ENCODE measurements at places on chromosomes 2 and 18.
A peak's percentile ranks its signal among the peaks of the same experiment; 100 is the strongest.

- no peak for DNase-seq
Observed at GRCh38 chr2:10837298-10838266, 25.0 kb upstream of the PDIA6 start.

DNA sequence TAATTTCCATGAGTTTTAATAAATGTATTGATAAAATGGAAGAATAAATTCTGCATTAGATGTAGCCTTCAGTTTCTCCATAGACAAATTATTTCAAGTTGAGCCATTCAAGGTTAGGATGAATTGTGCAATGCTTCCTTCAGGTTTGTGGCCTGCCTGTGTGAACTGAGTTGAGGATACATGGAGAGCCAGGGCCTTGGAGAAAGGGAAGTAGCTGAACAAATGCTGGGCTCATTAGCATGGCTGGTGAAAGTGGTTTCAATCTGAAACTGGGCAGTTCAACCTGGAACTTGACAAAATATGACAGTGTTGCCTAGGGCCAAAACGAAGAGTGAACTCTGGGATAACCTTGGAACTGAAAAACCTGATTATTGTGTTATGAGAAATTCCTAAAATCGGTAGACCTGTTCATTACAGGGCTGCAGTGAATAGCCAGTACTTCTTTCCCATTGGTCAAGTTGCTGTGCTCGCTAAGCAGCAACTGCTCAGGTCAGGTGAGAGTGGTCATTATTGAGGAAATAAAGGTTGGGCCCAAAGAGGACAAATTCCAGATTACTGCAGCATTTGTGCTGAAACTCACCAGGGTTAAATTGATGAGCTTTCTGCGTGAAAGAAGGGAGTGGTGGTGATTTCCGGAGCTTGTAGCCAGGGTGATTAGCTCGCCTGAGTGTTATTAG is 12.7 kb downstream of the INPP1 start:
- no peak for DNase-seq

GRCh38 chr18:63162271-63163014 is 157.1 kb downstream of the BCL2 start:
- DNase-seq, result peak; percentile 34

GRCh38 chr2:43848214-43848613 is 9.4 kb downstream of the ABCG8 start:
- DNase-seq, result peak; percentile 9

DNA sequence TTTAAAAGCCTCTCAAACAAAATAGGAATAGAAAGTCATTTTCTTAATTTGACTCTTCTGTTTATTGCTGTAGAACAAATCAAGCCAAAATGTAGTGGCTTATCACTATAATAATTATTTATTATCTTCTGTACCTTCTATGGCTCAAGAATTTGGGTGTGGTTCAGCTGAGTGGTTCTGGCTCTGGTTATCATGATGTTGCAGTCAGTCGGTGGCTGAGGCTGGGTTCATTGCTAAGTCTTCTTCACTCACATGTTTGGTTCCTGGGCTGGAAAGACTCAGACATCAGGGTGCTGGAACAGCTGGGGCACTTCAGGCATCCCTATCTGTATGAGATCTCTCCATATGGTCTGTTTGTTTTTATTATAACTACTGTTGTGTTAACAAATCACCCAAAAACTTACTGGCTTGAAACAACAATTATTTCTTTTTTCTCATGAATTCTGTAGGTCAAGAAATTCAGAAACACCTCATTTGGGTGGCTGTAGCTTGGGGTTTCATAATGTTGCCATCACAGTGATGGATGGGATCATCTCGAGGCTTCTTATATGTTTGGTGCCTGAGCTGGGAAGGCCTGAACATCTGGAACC is 242.6 kb upstream of the FBXO11 start:
- DNase-seq, result no peak

DNA sequence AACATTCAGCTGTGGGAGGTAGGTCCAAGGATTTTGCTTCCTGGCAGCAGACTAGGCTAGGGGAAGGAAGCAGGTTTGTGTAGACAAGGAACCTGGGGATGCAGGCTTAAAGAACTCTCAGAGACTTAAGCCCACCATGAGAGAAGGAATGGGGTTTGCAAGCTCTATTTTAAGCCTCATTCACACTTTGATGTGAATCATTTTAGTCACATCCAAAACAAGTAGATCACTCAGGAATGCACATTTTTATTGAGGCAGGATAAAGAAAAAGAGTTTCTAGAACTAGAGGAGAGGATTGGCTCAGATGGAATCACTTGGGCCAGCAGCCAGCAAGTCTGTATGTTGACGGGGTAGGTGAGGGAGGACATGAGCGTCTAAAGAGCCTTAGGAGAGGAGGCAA is 3.3 kb upstream of the NAPG start:
- DNase-seq, result no peak

DNA sequence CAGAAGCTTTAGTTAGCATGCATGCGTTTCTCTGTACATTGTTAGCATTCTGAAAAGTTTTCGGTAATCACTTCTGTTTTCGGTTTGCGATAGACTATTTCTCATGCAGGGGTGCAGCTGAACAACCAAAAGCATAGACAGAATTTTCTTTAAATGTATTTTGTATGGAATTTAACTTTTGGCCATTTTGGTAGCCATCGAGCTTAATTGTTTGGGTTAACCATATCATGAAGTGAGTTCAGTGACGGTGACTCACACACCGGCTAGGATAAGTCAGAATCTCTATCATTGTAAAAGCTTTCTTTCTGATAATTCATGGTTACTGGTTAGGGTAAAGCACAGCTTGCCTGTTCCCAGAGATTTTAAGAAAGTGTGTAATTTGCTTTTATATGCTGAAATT is 107.2 kb downstream of the CD226 start:
- DNase-seq, result no peak

DNA sequence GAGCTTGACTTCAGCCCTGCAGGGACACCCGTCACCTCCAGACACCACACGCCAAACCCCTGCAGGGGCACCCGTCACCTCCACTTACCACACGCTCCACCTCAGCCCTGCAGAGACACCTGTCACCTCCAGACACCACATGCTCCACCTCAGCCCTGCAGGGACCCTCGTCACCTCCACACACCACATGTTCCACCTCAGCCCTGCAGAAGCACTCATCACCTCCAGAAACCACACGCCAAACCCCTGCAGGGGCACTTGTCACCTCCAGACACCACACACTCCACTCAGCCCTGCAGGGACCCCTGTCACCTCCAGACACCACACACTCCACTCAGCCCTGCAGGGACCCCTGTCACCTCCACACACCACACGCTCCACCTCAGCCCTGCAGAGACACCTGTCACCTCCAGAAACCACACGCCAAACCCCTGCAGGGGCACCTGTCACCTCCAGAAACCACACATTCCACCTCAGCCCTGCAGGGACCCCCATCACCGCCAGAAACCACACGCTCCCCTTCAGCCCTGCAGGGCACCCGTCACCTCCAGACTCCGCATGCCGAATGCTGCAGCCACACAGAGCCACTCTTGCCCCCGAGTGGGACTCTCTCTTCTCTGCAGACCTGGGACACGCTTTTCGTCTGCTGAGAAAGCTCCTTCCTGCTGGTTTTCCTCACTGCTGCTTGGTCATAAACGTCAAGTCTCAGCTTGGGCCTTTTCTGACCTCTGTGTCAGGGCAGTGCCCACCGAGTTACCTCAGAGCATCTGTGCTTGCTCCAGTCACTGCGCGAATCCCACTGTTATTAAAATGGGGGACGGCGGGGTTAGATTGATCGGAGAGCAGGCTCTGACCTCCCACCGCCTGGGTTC is 77.5 kb upstream of the SALL3 start:
- DNase-seq, result no peak

DNA sequence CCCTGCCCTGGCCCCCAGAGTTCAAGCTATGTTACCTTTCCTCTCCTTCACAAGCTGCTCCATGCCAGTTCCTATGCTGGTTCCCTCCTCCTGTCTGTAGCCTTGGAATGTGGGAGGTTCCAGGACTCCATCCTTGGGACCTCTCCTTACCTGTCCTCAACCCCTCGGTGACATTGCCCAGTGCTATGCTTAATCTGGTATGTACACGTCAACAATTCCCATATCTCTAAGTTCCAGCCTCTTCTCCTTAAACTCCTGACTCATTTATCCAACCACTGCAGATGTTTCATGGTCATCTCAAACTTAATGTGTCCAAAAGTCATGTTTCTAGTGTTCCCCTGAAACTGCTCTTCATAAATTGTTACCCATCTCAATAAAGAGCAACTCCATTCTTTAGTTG is 160.8 kb downstream of the TNS1 start:
- no peak for DNase-seq

GRCh38 chr2:45674035-45674816 is 22.8 kb downstream of the PRKCE start:
- DNase-seq, result no peak

- no peak for DNase-seq
Observed at GRCh38 chr2:146978577-146979555, 866.0 kb upstream of the ACVR2A start.

DNA sequence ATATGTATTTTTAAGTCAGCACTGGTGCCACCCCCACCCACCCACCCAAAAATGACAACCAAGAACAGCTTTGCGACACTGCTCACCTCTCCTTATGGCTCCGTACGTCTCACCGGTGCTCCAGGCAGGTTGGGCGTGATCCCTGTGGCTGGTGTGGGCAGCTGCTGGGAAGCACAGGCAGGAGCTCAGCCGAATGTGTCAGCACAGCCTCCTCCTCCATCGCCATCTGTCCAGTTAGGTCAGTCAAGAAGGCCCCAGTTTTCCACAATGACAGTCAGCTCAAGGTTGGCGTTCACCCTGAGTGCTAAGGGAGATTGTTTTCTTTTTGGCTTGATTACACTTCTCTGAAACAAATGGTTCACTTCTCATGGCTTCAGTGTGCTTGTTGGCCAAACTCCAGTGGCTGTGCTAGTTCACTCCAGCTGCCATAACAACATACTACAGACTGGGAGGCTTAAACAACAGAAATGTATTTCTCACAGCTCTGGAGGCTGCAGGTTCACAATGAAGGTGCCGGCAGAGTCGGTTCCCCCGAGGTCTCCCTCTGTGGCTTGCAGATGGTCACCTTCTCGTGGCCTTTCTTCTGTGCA is 30.2 kb downstream of the AMER3 start:
- no peak for DNase-seq

DNA sequence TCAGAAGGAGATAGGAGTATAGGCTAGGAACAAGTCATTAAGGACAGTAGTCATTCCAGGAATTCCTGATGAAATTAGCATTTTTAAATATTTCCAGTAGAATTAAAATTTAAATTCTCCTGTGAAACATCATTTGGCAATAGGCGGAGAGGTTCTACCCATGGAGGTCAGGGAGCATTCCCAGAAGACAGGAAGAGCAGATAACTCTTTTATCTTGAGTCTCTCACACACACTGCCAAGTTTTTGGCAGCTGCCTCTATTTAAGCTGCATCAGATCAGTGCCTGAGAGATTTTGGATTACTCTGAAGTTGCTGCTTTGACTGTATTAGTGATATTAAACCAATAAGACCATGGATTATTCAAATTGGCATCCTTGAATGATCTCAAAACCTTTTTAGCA is 714.7 kb downstream of the EPHA4 start:
- no peak for DNase-seq

- DNase-seq, result no peak
Observed at GRCh38 chr2:136538489-136538888, 226.9 kb upstream of the THSD7B start.

DNA sequence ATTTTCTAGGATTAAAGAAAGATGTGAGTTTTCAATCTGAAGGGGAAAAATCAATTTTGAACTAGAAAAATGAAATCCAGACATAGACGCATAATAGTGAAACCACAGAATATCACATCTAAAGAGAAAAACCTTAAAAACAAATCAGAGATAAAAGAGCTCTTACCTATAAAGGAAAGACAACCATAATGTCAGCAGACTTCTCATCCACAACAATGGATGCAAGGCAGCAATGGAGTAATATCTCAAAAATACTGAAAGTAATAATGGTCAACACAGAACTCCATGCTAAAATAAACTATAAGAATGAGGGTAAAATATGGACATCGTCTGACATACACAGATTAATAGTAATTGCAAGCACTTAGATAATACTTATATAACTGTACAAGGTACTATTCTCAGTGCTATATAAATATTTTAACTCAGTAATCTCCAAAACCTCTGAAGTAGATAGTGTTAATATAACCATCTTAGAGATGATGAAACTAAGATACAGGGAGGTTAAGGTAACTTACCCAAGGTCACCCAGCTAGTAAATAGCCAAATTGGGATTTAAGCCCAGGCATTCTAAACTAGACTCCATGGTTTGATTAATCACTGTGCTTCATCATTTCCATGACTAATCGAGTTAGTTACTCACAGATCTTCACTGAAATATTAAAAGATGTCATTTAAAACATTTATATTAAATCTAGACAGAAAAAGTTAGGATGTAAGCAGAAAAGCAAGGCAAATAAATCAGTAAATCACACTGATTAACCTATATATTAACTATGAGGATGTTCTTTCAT is 89.4 kb upstream of the SPTBN1 start:
- DNase-seq, result no peak

GRCh38 chr18:9905401-9905922 is 8.4 kb upstream of the VAPA start:
- peak; percentile 12 for DNase-seq

GRCh38 chr2:68466361-68466777 is 725 bp downstream of the FBXO48 start:
- DNase-seq, result peak; percentile 32

DNA sequence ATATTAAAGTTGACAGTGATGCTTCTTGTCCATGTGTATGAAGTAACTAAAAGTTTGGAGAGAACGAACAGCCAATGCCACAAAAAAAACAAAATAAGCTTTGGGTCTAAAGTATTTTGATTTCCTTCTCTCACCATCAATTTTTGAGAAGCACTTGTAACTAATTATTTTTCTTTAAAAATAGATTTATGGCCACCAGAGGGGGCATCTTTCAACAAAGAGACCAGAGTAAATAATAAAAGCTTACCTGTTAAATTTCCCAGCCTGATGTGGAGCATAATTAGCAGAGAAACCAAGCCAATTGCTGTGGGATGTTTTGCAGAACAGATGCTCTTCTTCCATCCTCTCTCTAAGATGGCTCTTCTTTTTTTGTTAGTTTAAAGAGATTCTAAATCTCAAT is 29.0 kb downstream of the LINC00305 start:
- DNase-seq, result no peak

GRCh38 chr2:144518748-144519596 is 947 bp downstream of the ZEB2 start:
- no peak for DNase-seq

DNA sequence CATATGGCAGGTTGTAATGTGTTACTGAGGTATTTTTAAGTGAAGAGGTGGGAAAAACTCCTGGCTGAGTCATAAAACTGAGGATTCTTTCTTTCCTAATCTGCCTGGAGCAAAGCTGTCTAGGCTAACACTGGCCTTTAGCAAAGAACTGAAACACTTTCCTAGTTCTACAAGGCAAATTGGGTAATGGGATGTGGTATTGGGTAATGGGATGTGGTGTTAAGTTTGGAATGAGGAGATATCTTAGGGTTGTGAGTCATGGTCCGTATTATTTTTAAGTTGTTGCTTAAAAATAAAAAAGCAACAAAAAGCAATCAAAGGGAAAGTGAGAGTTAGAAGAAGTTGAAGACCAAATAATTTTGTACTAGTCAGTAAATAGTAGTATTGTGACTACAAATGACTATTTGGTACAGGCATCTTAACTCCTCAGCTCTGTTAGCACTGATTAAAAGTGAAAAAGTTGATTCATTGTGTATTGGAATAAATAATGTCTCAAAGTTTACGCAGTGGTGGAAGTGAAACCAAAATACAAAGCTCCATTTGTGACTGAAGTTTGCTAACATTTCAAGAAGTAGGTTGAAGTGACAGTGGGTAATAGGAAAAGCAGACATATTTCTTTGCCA is 216.8 kb downstream of the CAMKMT start:
- DNase-seq, result peak; percentile 14

- no peak for DNase-seq
Observed at GRCh38 chr2:41914936-41915335, 132.9 kb upstream of the PKDCC start.

Measured in hepatic stellate cell (primary cell).